SIG-M5 (cell line): ENCODE measurements at places on chromosomes 7 and 10.

DNA sequence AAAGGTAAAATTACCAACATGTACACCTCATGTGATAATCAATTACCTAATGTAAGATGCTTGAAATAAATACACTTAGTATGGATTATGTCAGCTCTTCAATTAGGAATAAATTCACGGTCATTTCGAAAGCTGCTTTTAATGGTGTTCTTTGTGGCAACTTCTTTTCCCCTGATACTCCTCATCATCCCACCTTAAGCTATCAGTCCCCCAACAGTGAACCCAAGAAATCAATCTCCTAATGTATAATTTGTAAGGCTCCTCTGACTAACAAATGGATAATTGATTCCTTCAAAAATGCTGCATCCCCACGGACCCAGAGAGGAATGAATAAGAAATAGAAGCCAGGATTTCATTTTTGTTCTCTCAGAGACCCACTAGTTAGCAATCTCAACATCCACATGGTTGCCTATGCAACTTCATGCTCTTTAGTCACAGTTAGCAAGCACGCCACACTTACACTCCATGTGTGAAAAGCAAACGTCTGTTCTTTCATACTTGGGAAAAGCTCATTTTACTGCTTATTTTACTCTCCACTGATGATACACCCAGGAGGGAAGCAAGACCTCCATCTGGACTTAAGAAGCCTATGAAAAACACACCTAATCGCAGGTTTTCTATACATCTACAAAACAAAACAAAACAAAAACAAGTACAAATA, 70.1 kb downstream of the VPS41 start:
- DNase-seq = no peak

GRCh38 chr7:1671594-1672451, 1.7 kb downstream of the ELFN1 start:
- no peak for DNase-seq

DNA sequence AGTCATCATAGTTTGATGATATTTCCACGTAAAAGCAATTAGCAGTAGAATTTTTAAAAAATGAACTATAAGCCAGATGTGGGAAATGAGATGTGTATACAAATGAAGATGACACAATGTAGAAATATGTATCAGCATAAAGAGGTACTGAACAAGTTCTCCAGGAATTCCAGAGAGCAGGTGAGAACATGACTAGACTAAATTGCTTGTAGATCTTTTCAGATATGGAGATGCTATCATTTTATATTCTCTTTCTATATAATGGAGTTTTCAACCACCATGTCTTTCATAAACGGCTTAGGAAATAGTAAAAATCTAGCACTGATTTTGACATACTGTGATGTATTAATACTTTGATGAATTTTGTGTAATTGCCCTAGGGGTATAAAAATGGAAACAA, 130.9 kb downstream of the SEMA3D start:
- no peak for DNase-seq

- no peak for DNase-seq
Observed at GRCh38 chr7:122010116-122010515, 133.9 kb downstream of the AASS start.
